ENCODE measurements at places on chromosomes 1 and 21.
A peak's percentile ranks its signal among the peaks of the same experiment; 100 is the strongest.

GRCh38 chr21:43307677-43308070 lies 119.3 kb downstream of the SIK1 start:
- no peak for DNase-seq

- no peak for DNase-seq
Measured at GRCh38 chr1:219269171-219269570, 95.5 kb downstream of the LYPLAL1 start.

DNA sequence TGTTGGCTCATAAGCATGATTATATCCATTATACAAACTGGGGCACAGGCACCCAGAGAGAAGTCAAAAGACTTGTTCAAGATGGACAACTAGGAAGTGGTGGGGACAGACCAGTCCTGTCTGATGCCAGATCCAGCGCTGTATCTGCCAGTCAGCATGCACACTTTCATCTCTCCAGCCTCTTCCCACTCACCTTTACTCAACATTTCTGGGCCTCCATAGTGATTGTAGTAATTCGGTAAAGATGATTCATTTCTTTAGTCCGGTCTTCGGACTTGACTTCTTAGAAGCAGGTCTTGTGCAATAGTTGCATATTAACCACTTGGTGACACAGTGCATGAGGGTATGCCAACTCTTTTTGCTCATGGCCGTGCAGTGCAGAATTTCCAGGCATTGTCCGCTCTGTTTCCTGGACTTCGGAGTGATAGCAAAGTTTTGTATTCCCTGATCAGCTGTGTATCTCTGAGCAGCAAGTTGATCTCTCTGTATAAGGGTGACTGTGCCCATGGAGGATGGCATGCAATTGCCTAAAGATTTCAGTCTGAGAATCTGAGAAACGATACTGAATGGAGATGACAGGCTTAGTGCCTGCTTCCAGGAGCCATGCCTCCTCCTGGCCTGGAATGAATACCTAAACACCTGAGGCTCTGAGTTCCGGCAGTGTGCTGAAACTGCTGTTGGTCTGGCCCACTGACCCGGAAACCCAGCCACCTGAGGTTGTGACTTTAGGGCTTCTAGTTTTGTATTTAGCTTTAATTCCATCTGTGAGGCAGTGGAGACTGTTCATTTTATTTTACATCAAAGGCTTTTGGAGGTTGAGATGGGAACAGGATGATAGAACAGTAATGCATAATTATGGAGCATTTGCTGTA lies 39.0 kb downstream of the GALNT2 start:
- no peak for DNase-seq

- DNase-seq: no peak
Measured at GRCh38 chr1:155744711-155745283, 55.9 kb downstream of the DAP3 start.

DNA sequence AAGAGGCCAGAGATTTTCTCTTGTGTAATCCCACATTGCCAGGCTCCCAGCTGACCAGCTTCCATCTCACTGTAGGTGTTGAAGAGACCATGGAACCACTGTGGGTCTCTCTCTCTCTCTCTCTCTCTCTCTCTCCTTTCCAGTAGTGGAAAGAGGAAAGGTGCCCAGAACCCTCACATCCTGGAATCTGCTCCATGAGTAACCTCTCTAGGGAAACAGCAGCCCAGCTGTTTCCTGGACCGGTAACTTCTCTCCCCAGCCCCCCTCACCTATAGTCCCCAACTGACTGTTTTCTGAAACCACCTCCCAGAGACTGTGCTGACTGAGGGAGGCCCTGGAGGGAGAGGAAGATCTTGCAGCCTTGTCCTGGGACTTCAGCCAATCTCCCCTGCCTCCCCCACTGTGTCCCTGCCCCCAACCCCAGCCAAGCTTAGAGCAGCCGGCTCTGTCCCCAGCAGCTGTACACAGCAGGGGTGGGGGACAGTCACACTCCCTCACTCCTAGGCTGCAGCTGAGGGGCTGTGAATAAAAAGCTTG lies 20.6 kb upstream of the SLC45A3 start:
- no peak for DNase-seq

DNA sequence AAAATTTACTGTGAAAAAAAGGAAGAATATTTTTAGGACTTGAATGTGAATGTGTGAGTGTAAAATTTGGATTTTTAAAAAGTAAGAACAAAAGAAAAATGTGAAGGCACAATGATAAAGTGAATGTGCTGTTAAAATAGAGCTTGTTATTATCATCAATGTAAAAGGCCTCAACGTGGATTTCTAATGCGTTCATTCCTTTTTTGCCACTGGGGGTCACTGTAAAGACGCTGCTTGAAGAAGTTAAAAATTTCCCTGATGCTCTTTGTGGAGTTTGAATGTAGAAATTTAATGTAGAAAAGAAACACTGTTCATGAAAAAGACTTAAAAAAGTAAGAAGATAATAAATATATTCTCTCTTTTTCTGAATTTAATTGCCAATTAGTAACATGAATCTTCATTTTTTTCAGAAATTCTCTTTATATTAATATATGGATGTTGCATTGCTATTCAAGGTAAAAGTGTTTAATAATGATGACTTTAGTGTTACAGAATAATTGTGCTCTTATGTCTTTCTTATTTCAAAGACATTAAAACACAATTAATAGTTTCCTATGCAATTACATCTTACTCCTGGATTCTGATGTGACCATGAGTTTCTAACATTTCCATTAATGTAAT lies 161.5 kb downstream of the DNM3 start:
- no peak for DNase-seq

DNA sequence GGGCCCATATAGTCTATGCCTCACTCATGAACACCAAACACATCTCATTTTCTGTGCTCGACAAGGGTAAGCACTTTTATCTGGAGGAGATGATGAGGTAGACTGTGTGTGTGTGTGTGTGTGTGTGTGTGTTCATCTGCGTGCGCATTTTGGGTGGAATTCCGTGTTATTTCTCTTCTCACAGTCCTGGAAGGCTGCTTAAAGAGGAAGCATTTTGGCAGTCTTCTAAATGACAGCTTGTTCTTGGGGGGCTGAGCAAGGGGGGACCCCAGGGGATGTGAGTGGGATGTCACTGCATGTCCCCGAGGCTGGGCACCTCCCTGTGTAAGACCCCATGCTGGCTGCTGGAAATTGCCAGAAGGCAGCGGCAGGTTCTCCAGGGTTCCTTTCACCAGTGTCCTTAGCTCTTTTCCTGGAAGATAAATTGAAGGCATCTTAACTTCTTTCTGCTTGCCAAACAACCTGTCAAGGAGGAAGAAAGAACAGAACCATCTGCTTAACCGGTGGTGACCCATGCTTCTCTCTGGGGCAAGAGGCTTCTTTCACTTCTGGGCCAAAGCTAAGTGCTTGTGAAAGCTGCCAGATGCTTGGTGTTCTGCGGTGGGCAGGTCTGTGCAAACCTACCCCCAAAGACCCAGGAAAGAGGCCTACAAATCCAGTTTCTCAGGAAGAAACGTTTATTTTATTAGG lies 9.9 kb upstream of the RD3 start:
- DNase-seq: no peak

DNA sequence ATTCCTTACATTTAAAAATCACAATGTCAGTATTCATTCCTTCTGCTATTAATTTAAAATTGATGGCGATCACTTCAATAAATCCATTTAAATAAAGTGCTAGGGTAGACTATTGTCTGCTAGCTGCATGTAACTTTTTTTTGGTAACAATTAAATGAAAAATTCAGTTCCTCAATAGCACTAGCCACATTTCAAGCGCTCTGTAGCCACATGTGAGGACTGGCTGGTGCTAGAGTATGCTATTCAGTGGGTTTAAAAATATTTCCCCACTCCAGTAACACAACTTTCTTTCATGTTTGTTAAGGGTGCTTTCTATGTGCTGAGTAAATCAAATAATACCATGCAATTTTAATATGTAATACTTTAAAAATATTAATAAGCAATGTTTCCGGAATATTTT lies 108.2 kb downstream of the LTN1 start:
- no peak for DNase-seq

DNA sequence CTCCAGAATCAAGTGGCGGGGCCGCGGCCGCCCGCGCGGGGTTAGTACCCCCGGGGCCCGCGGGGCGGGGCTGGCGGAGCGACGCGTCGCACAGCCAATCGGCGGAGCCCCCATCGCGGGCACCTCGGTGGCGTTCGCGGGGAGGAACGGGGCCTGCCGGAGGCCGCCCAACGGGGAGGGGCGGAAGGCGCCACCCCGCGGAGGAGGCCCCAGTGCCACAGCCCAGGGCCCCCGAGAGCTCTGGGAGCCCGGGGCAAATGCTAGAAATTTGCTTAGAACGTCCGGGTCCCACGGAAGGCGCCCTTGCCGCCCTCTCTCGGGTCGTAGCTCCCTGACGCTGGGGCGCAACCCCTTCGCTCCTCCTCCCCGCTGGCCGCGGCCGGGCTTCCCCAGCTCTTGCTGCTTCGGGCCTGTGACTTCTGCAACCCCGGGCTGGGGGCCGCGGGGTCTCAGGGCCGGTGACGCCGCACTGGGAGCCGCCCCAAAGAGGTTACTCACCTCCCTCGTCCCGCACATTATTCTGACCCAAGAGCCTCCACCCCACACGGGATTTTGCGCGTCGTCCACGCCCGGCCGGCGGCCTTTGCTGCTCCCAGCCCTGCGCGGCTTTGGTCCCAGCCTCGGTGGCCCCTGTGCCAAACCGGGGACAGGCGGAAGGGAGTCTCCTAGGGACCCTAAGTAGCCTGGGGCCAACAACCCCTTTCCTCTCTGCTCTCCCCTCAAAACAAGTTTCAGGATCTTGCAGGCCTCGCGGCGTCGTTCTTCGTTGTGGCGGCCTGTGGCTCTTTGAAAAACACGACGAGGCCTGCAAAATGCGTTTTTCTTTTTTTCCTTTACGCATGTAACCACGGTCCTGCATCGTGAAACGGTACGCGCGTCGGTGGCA lies at the start of gene RUNX3:
TSS of gene RUNX3 (minus strand) at position 17 of the 886 bp plus-strand sequence. CDS start 408 bp downstream, outside the sequence.
- DNase-seq: no peak

DNA sequence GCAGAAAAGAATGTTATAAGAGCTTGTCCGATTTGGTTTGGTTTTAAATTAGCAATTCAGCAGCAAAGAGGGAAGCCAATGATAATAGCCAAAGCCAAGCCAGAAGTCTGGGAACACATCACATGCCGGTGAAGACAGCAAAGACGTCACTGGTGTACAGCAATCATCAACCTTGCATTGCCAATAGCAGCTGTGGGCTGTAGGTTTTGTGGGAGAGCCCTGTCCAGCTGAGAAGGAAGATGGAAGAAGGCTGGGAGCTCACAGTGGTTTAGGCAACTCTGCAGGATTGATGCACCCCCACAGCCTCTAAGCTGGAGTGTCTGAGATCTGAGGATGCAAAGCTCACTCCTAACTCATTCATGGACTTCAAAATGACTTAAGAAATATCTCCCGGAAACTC lies 338.7 kb downstream of the SIPA1L2 start:
- DNase-seq: no peak

GRCh38 chr1:198156111-198156744 lies 570 bp upstream of the NEK7 start:
- no peak for DNase-seq

DNA sequence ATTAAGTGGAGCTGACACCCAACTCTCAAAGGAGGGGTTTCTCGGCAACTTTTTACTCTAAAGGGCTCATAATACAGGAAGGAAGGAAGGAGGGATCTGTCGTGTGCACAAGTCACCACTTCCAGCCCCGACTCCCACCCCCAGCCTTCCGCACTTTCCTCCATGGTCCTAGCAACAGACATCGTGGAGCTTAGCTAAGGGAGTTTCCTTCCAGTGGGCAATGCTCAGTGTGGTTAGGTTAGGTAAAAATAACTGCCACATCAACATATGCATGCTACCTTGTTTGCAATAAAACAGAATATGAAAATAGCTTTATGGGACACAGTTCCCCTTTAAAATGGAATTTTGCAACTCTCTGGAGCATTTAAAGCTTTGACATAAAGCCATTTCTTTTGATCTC lies 35.2 kb downstream of the KANK4 start:
- no peak for DNase-seq

- DNase-seq: no peak
Measured at GRCh38 chr1:6171548-6172124, 8.5 kb downstream of the CHD5 start.

DNA sequence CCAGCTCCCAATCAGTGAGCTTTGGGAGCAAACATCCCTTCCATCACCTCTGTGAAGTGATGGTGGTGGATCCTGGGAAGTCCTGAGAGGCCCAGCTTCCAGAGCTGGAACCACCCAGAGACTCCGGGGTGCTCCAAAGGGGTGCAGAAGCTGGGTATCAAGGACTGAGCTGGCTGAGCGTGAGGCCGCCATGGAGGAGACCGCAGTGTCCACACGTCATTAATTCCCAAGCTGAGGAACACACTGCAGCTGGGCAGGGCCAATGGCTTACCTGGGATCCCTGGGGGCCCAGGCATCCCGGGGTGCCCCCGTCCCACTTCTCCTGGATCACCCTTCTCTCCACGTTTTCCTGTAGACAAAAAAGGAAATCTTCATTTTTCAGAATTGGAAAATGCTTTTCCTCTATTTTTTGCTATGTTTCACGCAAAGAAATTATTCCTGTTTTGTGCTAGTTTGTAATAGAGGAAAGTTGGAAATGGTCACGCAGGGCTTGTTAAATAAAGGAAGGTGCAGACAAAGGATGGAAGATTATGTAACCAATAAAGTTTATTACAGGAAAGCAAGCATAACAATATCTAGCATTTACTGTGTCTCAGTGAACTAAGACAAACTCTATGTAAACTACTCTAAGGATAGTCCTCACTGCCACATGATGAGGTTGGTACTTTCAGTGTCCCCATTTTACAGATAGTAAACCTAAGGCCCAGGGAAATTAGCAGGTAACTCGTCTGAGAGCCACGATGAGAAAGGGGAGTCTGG lies 15.4 kb downstream of the COL9A2 start:
- DNase-seq: no peak

DNA sequence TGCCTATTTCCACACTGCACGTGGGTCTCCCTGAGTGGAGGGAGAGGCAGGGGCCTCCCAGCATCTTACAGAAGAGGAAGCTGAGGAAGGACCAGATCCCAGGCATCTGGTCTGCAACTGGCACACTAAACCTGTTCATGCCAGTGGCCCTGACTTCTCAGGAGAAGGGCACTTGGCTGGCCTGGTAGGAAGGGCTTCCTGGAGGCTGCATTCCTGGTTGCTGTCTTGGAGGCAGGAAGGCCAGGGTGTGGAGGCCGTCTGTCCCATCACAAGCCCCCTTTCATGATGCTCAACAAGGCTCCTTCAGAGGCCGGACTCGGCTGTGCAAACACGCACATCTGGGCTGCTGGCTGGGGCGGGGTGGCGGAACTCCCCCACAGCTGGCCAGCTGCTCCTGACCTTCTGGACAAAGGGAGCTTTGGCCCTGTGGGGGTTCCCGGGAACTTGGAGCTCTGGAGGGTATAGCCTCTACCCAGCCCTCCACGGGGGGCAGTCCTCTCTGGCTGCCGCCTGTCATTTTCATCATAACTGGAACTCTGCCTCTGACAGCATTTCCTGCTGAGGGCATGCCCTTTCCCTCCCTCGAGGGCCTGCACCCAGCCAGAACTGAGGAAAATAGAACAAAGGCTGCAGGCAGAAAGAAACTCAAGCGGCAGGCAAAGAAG lies 39.2 kb upstream of the POU3F1 start:
- no peak for DNase-seq

GRCh38 chr1:200351826-200352549 lies 57.8 kb downstream of the ZNF281 start:
- peak; percentile 54 for DNase-seq

GRCh38 chr1:177923441-177923840 lies 46.4 kb downstream of the SEC16B start:
- no peak for DNase-seq

Data from HFF-Myc (cell line).